Renal cortical epithelial cell (primary cell): ENCODE measurements at places on chromosomes 5 and 9.

DNA sequence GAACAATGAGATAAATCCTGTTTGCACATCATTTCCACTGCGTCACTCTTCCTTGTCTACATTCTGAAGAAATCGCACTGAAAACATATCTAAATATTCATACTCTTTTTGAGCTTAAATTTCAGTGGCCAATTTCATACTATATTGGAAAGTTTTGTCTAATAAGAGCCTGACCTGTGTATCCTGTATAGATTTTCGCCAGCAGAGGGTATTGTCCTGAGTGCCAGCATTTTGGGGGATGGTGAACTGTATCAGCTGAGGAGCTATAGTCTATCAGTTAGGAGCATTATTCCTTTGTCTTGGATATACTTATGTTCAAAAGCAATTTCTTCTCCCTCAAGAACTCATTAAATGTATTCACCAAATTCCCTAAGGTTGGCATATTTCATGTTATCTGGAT lies 102.3 kb downstream of the SEMA6A start:
- no peak for DNase-seq

DNA sequence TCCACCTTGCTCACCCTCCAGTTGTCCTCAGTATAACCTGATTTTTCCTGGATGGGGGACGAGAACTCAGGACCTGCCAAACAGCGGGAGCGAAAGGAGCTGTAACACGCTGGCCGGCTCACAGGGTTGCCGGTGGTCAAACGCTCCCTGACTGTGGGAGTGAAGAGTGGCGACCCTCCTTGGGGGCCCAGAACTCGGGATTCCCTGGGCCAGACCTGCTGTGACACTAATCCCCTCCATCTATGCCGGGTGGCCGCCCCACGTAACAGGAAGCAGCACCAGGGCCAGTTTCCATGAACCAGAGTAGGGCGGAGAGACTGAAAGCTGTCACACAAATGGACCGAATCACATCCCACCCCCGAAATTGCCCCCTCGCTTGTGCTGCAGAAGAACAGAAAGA lies 1809.2 kb upstream of the ACO1 start:
- no peak for DNase-seq

DNA sequence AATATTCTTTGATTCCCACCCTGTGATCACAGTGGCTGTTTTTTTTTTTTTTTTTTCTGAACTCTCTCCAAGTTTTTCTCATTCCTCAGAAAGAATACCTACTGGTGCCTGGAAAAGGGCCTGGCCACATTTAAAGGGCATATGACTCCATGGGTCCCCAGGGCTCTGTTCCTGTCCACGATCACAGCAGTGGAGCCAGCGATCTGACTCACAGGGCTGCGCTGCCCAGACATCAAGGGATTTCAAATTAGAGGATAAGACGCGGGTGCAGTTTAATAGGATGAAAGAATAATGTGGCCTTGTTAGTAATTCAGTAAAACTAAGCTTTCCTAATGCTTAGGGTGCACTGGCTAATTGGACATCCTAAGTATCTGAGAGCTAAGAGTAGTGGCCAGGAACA lies 175.1 kb upstream of the MSX2 start:
- DNase-seq = no peak

- DNase-seq = no peak
Observed at GRCh38 chr5:168808051-168808616, 229.0 kb upstream of the PANK3 start.

GRCh38 chr5:43637416-43637815 lies 34.4 kb downstream of the NNT start:
- DNase-seq = no peak

- DNase-seq = peak; percentile 56
Observed at GRCh38 chr5:172782169-172783039, 11.4 kb upstream of the DUSP1 start.

GRCh38 chr9:105178076-105178475 lies 66.4 kb upstream of the SLC44A1 start:
- DNase-seq = no peak

GRCh38 chr9:13279284-13280141 lies at the start of gene MPDZ:
MPDZ (minus strand) TSS chr9:13279692; CDS start chr9:13250315, 29,377 bp downstream.
- DNase-seq = no peak

DNA sequence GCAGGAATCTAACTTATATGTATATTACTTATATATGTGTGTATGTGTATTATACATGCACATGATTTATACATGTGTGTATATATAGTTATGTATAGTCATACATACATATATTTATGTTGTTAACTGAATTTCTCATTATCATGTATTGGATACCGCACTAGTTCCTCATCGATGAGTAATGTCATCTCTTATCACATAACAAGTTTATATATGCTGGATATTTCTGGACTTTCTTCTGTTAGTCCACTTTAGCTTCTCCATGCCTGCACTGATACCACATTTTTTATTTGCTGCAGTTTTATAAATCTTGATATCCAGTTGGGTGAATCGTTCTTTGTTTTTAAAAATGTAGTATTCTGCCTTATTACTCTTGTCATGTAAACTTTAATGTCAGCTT lies 50.2 kb downstream of the APC start:
- DNase-seq = no peak

GRCh38 chr5:155021842-155022241 lies 8.3 kb downstream of the KIF4B start:
- DNase-seq = no peak

DNA sequence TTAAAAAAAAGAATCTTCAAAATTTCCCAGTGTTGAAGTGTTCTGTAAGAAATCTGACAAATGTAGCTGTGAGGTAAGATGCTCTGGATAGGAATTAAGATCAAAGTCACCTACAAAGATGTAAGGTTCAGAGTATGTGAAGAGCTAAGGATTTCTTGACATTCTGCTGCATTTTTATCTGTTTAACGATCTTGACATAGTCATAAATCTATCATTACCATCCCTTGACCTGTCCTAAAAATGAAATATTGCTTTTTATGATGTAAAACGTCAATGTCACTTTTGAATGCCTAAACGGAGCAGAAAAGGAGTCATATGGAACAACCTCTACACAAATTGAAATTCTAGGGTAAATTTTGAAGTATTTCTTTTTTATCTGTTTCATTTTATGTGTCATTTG lies 939.3 kb downstream of the CDH18 start:
- no peak for DNase-seq

GRCh38 chr9:87212605-87213021 lies 265.3 kb upstream of the GAS1 start:
- DNase-seq = peak; percentile 98

- no peak for DNase-seq
Observed at GRCh38 chr5:59598547-59598874, 295.0 kb downstream of the PDE4D start.

GRCh38 chr9:132042324-132042723 lies 37.3 kb downstream of the MED27 start:
- DNase-seq = peak; percentile 93

DNA sequence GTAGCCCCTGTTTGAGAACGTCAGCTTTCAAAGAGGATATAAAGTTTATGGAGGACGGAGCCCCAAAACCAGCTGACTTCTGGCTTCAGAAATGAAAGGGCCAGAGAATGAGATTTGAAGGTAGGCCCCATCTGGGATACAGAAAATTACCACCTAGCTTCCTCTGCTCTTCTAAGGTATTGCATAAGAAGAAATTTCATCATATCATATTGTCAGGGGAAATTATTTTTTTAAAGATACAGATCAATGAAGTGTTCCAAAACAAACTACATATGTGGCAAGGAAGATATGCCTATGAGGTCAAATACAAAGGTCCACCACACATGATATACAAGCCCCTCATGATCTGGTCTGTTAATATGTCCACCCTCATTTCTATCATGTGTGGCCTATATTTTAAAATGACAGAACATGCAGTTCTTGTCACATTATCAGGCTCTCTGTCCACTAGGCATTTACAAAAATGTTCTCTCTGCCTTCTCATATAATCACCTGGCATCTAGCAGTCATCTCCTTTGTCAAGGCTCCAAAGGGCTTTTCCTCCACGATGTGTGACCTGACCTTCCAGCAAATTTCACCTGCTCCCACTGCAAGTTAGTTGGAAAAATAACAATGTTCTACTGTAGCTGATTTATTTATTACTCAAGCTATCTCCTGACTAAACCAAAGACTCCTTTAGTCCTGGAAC lies 83.1 kb downstream of the DPYSL3 start:
- DNase-seq = no peak

GRCh38 chr5:173035904-173036707 lies 20.0 kb upstream of the CREBRF start:
- DNase-seq = peak; percentile 98

DNA sequence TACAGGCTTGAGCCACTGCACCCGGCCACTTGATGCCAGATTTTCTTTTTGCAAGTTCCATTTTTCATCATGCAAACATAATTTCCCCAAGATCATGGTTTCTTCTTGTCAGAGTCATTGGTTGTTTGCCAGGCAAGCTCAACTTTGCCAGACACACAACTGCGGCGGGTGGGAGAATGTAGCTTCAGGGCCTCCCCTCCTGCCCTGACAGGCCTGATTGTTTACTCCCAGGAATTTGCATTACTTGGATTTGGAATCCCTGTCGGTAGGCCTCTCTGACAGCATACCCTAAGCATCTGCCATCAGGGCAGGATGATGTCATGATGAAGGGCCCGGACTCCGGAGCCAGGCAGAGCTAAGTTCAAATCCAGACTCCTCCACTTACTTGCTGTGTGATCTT lies 15.1 kb downstream of the RPS14 start:
- no peak for DNase-seq

- DNase-seq = peak; percentile 54
Observed at GRCh38 chr5:154302161-154302560, 111.6 kb downstream of the GALNT10 start.

DNA sequence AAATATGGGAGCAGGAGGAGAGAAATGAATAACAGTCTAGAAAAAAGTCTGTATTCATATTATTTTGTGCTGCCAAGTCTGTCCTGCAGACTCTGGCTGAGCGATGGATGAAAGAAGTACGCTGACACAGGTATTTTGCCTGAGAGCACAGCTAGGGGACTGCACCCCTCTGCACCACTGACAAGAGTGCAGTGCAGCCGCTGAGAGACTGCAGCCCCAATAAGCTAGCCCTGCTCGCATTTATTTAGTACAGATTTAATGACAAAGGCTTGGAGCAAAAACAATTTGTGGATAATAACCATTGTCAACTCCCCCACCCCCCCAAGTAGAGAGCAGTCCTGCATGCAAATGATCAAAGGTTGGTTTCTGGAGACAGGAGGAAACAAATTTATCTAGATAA lies 13.3 kb upstream of the MRPS30 start:
- DNase-seq = no peak

DNA sequence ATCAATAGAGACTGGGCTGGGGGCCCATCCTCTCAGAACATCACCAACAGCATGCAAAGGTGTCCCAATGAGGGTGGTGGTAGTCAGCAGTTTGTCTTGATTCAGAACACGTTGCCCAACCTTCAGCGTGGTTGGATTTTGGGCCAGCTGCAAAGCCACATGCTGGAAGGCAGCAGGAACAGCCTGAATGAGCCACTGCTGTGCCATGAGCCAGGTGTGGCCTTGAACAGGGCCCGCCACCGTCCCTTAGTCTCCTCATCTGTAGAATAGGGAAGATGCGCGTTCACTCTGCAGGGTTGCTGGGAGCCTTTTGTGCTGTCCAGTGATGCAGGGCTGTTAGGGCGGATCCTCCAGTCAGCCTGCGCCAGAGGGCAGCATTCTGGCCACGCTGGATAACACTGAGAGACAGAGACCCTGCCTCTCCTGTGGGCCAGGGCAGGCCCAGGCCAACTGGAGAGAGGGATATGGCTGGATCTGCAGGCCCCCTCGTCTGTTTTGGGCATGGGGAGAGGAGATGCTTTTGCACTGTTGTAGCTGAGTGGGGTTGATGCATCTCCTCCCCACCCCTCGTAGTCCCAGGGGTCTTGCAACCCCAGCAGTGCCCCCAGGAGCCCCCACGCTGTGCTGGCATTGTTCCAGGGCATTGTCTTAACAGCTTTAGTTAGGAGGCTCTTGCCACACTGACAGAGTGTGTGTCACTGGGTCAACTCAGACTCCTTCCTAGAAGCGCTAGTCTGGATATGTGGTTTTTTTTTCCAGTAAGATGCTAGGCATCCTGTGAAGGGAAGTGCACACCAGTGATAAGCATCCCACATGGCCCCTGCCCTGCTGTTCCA lies 42.1 kb downstream of the SLC46A2 start:
- DNase-seq = no peak

DNA sequence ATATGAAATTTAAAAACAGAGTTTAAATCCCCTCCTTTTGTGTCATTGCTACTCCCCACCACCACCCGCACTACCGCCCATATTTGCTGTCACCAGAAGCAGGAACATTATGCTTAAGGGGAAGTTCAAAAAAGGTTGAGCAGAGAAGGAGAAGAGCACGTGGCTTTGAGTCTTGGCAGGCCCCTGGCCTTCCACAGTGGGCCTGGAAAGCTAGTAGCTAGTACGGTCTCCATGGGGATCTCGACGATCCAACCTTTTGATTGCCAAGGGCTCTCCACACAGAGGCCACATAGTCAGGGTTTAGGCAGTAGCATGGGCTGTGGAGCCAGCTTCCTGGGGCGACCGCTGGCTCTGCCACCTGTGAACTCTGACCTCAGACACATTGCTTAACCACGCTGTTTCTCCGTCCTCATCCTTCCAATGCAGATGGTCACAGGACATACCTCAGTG lies 90.1 kb downstream of the GOLPH3 start:
- no peak for DNase-seq
